HAP-1 (cell line): ENCODE measurements at places on chromosomes 4 and X.

GRCh38 chr4:37837446-37837845, 11.0 kb downstream of the PGM2 start:
- no peak for DNase-seq

DNA sequence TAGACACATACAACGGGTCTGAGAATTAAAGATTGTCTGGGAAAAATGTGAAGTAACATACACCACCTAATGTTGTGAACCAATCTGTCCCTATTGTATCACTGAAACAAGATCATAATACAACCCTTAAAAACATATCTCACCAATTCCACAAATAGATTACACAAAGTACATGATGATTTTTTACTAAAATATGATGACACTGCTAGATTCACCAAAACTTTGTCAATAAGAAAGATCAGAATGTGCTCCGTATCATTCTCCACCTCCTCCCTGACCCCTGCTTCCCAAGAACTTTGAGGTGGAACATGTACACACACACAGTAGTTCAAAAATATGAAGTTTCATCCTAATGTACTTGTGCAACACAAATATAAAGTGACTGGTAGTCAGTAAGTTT, 862.0 kb downstream of the PCDH18 start:
- no peak for DNase-seq

DNA sequence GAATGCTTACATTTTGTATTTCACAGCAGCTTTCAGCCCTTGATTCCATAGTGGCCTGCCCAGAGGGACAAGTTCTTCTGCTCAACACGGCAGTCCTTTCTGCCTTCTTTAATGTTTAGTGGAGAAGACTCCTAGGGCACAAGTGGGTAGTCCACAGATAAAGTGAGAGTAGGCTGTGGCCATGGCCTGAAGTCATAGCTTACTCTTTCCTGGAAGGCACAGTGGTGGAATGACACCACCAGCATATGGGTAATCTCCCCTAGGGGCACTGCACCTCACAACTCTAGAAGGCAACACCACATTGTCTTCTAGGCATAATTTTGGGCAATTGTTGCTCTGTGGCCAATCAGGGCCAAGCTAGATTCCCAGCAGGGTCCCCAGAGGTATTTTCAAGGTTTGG, 155.4 kb upstream of the MAMLD1 start:
- DNase-seq, result no peak

GRCh38 chrX:50718776-50719175, 95.2 kb downstream of the SHROOM4 start:
- peak; percentile 45 for DNase-seq

DNA sequence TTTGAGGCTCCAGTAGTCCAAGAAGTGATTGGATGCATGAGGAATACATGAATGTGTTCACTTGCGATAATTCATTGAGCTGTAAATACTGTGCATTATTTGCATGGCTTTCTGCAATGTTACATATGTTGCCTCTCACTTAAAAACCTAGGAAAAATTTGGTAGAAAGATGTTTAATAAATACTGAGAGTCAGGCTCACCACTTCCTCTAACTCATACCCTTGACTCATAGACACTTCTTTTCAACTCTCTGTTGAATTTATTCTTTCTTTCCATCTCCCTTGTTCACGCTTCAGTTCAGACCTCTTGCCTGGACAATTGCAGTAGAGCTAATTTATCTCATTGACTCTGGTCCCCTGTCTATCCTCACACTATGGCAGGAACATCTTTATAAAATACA, 35.8 kb upstream of the LEF1 start:
- DNase-seq, result no peak

GRCh38 chr4:13940921-13941320, 313.4 kb upstream of the BOD1L1 start:
- DNase-seq, result no peak
